ENCODE measurements at places on chromosomes 13 and 19.

- DNase-seq: peak; percentile 84
Observed at GRCh38 chr19:33430674-33431277, 57.3 kb downstream of the CEBPG start.

DNA sequence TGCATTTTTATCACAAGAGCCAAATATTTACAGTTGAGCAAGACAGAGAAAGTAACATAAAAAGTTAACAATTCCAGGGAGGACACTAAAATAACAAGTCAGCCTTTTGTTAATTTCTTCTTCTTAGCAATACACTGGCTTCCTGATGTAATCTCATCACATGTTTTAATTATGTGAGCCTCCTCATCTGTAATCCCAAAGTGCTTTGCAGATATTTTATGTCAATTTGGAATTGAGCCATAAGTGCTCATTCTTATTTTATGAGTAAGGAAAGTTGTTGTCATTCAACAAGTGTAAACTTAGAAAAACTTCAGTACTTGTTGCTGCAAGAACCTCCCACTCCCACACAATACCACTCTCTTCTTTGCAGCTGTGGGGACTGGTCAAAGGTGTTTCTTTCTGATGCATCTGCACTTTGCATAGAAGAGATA is 223.6 kb downstream of the GPC6 start:
- no peak for DNase-seq

- peak; percentile 63 for DNase-seq
Observed at GRCh38 chr19:28878862-28879566, 333.9 kb downstream of the UQCRFS1 start.

DNA sequence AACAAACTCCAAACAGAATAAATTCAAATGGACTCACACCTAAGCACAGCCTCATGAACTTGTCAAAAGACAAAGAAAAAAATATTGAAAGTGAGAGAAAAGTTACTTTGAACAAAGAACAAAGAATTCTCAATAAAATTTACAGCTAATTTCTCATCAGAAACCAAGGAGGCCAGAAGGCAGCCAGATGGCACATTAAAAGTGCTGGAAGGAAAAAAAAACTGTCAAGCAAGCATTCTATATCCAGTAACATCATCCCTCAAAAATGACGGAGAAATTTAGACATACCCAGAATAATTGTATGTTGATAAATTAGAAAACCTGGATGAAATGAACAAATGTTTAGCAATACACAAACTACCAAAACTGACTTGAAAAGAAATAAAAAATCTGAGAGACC is 129.8 kb upstream of the UQCRFS1 start:
- DNase-seq: no peak

DNA sequence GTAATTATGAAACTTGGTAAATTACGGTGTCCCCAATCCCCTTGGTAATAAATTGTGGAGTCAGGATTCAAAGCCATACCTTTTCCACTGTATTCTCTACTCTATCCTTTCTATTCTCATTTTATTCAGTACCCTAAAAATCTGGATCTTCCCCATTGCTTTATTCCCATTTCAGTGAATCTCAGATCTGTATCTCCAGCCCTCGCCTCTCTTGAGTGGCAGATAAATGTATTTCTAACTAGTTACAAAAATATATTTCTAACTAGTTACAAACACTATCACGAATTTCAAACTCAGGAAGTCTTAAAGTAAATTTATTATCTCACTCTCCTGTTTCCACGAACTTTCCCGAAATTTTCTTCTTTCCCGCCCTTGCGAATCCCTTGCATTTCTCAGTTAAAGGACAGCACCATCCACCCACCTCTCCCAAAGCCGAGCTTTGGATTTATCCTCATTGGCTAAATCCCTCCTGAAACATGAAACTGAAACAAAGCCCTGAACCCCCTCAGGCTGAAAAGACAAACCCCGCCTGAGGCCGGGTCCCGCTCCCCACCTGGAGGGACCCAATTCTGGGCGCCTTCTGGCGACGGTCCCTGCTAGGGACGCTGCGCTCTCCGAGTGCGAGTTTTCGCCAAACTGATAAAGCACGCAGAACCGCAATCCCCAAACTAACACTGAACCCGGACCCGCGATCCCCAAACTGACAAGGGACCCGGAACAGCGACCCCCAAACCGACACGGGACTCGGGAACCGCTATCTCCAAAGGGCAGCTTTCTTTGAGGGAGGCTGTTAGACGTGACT is 164.3 kb upstream of the PABPC3 start:
- no peak for DNase-seq

DNA sequence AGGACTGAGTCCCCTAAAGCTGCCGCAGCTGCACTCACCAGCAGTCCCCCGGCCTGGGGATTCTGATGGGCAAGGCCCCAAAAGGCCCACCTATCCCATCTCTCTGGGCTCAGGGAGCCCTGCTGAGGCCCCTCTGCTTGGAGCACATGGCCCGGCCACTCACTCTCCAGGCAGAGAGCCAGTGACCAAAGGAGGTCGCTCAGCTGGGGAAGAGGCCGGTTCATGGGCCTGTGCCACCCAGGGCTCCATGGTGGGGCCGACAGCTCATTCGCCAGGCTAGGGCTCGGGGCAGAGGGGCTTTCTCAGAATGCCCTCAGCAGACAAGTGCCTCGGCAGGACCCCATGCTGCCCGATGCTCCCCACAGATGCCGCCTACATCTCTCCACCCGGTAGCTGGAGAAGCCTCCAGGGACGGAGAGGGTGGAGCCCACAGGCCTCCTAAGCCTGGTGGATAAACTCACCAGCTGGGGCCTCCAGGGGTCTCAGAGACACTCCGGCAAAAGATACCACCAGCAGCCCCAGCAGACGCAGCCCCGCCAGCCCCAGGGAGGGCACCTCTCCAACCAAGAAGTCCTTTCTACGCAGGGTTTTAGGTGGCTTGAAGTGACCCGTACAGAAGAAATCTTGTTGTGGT is 54.4 kb downstream of the MLLT1 start:
- no peak for DNase-seq

- DNase-seq: no peak
Observed at GRCh38 chr19:24140099-24140498, 53.1 kb downstream of the ZNF254 start.

DNA sequence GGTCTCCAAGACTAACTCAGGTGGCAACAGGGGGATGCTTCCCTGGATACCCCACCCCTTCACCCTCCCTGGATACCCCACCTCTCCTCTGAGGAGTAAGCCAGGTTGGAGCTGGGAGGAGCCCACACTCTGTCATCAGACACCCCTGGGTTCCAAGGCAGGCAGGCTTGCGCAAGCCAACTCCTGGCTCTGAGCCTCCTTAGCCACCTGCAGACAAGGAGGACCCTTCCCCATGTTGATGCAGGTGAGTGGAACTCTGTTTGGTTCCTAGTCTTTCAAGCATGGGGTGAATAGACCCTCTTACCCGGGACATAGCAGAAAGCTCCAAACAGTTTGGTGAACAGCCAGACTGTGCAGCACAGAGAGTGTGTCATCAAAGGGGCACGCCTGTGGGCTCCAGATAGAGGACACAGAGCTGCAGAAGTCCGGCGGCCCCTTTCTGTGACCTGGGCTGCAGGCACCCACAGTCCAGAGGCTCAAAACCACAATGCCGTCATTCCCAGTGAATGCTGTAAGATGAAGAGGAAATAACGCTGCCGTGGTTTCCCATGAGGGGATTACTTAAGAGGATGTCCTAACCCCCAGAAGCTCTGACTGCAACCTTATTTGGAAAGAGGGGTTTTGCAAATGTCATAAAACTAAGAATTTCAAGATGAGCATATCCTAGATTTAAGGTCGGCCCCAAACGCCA is 12.1 kb upstream of the HAS1 start:
- DNase-seq: no peak

GRCh38 chr13:95156208-95156607 is 145.0 kb downstream of the ABCC4 start:
- DNase-seq: no peak

DNA sequence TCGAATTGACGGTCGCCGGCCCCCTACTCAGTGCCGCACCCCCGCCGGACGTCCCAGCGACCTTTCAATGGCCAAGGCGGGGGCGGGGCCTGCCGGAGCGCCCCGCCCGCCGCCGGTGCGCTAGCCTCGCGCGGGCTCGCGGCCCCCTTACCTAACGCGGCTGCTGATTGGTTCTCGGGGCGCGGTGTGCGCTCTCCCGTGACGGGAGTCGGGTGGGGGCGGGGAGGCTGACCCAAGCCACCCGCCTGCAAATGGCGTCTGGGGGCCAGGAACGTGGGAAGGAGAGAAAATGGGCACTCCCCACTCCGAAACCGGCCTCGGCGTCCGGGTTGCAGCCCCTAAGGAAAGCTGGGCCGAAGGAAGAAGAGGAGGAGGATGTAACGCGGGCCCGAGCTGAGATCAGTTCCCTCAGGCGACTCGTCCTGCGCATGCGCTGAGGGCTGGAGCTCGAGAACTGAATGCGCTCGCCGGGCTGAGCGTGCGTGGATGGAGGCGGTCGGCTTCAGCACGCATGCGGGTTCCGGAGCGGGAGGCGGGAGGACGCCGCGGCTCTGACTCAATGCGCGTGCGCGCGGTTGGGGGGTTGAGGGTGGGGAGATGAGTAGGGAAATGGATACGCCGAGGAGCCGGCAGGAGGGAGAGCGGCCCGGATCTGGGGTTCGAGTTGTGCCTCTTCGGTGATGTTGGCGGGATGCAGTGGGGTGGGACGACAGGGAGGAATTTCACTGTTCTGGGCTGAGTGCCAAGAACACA is at the start of gene SMG9:
SMG9 (minus strand) TSS at position 460 of the 753 bp plus-strand sequence. CDS start 4,221 bp downstream, outside the sequence.
- DNase-seq: peak; percentile 98

DNA sequence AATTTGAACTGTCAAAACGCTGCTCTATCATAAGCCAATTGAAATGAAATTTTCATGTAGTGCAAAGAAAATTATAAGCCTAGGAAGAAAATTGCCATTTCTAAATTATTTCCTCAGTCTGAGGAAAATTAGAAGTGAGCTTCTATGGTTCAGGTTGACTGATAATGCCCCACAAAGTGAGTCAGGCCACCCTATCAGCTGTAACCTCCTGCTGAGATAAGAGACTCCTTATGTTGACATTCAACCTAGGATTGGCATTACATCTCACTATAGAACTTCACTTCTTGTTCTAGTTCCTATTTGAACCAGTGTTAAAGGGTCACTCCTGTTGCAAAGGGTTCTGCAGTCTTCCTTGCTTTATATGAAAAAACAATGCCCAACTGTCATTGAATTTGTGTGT is 32.6 kb upstream of the RFC3 start:
- DNase-seq: no peak

DNA sequence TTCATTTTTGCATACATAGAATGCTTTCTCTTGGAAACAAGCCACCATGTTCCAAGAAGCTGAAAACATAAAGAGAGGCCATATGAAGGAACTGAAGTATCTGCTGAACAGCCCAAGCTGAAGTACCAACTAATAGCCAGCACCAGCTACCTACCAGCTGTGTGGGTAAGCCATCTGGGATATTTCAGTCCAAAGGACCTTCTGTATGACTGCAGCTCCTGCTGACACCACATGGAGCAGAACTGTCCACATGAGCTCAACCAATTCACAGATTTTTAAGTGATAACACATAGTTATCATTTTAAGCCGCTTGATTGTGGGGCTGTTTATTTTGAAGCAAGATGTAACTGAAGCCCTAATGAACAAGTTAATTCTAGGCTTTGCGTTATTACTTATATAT is 621.1 kb upstream of the KLHL1 start:
- no peak for DNase-seq

DNA sequence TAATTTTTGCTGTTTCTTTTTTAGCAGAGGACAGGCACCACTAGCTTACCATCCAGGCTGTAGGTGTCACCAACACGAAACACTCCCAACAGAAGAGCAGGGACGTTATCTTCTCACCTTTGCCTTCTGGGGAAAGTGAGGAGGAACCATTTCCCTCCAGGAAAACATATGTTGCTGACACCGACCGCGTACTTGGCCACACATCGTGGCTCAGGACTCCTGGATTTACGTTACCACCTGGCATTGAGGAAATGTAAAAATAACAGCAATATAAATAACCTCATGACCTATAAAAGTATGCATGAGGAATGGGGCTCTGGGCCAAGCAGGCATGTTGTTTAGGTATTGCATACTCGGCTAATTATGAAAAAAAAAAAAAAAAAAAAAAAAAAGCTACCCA is 525.1 kb downstream of the MYO16 start:
- peak; percentile 6 for DNase-seq

DNA sequence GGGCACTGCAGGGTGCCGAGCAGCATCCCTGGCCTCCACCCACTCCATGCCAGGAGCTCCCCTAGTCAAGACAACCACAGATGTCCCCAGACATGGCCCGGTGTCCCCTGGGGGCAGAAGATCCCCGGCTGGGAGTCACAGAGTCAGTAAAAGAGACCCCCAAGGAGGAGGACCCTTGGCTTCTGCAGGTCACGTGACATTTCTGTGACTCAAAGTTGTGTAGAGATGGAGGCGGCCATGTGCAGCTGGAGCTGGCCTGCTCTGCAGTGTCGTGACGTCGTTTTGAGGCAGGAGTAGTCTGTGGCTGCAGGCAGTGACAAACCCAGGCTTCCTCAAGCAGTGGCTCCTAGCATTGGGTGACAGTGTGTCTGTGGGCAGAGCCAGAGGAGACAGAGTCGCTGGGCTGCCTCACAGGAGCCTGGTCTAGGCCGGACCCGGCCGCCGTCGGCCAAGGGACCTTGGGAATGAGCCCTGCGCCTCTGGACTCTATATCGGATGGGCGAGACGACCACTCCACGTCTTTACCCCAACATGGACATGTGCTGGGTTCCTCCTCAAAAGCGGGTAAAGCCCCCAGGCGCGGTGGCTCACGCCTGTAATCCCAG is 7.7 kb upstream of the DIRAS1 start:
- peak; percentile 46 for DNase-seq

GRCh38 chr19:38727306-38727867 is 16.9 kb downstream of the CAPN12 start:
- no peak for DNase-seq

DNA sequence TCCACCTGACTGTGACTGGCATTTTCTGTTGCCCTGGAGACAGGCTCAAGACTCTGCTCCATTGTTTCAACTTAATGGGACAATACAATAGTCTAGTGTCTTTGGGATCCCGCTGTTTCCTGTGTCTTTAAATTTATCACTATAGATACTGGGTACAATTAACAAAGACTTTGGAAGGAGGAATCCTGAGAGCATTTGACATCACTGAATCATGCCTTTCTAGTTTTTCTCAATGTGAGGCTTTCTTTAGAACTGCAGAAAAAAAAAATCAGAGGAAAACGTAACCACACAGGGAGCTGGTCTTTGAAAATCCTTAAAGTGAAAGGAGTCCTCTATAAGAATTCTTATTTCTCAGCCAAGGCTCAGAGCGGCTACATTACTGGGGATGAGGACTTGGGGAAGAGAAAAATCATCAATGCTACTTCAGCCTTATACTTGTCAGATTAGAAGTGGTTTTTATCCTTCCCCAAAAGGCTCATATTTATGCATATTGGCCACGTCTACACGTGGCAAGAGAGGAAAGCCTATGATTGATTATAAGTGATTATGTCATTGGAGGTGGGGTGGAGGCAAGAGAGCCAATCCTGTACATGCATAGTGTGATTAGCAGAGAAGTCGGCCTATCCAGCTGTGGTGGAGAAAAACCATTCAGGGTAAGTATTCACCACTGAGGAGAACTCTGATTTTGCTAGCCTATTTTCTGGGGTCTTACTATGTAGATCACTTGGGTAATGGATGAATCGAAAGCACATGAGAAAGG is 34.4 kb upstream of the UBL3 start:
- DNase-seq: no peak

- DNase-seq: no peak
Observed at GRCh38 chr13:53142306-53142705, 113.7 kb downstream of the OLFM4 start.

- DNase-seq: no peak
Observed at GRCh38 chr19:47633517-47633916, 24.6 kb downstream of the BICRA start.
